ENCODE measurements at places on chromosomes 11 and 22.

DNA sequence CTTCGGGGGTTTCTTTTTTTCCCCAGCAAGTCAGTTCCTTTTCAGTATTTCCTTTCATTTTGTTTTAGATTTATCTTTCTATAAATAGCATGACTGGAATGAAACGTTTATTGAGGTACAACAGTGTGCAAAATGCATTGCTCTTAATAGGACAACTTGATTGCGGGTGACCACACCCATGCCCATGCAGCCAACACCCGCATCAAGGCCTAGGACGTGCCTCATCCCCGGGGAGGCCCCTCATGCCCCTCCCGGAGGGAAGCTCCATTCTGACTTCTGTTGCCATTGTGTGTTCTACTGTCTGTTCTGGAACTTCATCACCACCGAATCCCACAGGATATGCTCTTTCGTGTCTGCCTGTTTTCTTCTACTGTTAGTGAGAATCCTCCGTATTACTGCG, 82.2 kb downstream of the RPS6KA4 start:
- DNase-seq = no peak

DNA sequence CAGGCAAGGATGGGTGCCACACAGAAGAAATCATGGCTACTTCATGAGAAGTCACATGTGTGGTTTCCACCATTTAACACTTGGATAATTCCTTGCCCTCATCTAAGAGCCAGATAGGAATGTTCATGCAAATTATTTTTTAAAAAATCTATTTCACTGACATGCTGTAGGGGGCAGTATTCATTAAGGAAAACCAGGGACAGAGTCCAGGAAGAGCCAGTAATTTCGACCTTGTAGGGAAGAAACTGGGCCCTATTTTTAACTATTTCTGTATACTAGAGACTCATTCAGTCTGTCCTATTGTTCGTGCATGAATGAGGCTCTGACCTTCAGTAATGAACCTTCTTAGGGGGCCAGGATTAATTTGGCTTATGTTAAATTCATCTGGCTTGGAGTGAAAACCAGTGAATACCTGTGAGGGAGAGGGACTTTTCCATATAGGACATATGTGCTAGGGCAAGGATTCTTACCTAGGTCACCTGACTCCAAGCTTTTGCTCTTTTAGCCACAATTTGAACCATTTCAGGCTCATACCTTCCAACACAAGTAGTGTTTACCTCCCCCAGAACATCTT, 192.7 kb downstream of the NAV2 start:
- DNase-seq = no peak

GRCh38 chr11:65850217-65851082, 7.5 kb downstream of the CFL1 start:
- no peak for DNase-seq

DNA sequence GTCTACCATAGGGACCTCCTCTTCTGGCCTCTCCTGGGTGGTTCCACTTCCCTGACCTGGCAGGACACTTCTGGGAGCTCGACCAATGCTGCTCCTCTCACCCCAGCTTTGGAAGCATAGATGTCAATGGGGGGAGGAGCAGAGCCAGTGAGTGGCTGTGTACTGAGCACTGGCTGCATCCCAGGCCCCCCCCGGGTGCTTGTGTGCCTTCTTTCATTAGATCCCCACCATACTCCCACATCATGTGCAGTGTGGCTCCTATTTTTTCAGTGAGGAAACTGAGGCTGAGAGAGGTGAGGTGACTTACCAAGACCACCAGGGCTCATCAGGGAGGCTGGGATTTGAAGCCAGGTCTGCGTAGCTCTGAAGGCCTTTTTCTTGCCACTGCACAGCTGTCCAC, 44.3 kb downstream of the LRRC32 start:
- no peak for DNase-seq

DNA sequence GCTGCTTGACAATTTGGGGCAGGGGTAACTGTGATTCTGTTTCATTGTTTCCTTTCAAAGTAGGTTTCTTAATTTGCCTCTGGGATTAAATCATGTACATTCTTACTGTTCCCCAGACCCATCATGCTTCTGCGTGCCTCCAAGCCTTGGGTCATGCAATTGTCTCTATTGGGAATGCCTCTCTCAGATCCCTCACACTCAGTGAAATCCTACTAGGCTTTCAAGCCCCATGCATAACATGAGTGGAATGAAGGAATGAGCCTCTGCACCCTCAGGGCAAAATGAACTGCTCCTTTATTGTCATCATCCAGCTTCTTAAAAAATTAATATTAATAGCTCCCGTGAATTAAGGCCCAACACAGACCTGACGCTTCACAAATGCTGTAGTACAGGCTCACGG, 381.7 kb downstream of the TENM4 start:
- no peak for DNase-seq

DNA sequence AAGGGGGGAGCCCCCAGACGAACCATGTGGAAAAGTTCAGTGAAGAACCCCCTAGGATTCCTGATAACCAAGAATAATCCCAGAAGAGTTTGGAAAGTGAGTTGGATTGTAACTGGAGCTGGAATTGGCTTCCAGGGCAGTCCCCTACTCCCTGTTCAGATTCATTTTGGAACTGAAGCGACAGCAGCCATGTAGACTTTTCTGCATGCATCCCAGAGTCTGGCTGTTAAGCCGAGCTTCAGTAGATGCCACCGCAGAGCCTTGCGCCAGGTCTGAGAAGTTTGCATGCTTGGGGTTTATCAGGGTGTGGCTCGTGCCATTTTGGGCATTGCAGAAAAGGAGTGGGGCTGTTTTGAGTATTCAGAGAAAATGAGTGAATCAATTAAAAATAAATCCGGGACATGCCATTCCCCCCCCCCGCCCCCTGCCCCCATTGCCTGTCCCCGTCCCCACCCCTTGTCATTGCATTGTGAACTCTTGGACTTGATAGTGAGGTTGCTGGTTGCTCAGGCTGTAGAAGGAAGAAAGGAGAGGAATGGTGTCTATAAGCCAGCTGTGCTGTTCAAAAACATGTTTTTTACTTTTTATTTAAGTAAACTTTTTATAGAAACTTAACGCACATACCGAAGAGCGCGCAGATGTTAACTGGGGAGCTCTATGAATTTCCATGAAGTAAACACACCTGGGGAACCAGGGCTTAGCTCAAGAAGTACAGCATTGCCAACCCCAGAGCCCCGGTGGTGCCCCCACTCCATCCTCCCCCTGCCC, 71.2 kb downstream of the LDLRAD3 start:
- no peak for DNase-seq

DNA sequence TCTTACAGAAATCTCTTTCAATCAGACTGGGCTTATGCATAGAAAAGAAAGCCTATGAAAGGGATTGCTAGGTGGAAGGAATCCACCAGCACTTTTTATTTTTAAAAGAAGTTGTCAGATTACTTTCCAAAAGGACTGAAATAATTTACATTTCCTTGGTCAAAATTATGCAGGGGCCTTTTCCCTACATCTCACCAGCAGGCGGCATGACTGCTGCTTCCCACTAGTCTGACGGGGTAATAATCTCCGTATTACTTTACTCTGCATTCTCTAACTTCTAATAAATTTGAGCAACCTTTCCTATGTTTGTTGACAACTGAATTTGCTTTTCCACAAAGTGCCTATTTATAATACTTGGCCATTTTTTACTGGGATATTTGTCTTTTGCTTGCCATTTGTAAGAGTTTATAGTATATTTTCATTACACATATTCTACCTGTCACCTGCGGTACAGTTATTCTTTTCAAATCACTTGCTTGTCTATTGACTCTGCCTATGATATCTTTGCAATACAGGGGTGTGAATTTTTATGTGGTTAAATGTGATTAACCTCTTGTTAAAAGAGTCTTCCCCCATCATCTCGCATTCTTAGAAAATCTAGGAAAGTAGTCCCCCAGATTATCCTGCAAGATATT, 51.9 kb upstream of the USP47 start:
- DNase-seq = peak; percentile 13

DNA sequence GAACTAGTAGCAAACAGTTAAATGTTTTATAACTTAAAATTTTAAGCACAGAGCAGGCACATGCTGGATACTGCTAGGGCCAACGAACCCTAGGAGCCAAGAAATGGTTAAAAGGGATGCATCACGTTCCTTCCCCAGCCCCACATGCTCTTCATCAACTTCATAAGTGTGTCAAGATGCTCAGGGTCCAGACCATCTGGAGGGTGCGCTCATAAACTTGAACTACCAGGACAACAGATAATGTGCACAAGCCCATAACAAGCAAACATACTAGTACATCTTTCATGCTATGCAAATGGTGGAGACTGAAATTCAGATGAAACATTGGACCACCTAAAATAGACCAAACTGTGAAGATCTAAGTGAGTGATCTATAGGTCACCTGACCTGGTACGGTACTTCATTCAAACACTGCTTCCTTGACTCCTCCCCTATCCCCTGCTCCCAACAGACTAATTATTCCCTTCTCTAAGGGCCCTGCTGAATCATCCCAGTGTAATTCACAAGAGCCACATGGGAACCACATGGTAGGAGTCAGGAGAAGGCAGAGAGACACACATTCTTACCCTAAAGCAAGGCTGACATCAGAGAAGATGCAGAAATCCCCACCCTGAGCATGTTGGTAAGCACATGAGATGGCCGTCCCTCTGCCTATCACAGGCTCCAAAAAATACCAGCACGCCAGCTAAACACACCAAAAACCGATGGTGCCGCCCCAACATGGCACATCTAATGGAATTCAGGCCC, 83.9 kb downstream of the ETS1 start:
- DNase-seq = no peak

- peak; percentile 39 for DNase-seq
Observed at GRCh38 chr11:43920598-43921419, 21.6 kb upstream of the C11orf96 start.

- DNase-seq = no peak
Observed at GRCh38 chr11:134250246-134250645, 2.9 kb downstream of the THYN1 start.

GRCh38 chr11:107468596-107468995, 11.0 kb upstream of the CWF19L2 start:
- DNase-seq = peak; percentile 56

DNA sequence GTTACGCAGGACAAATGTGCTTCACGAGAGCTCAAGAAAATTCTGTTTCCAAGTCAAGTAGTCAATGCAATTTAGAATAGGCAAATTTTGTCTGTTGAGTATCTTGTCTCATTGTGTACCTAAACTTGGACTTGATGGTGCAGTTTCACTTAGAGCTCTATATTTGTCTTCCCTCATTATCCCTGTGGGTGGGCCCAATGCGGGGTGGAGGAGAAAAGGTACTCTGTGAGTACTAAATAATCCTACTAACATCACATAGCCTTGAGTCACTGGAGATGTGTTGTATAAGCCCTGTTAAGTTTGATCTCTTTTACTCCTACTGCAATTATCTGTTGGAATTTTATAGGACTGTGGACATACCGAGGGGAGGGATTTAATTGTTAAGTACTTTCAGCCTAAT, 331.2 kb downstream of the METTL15 start:
- DNase-seq = no peak

DNA sequence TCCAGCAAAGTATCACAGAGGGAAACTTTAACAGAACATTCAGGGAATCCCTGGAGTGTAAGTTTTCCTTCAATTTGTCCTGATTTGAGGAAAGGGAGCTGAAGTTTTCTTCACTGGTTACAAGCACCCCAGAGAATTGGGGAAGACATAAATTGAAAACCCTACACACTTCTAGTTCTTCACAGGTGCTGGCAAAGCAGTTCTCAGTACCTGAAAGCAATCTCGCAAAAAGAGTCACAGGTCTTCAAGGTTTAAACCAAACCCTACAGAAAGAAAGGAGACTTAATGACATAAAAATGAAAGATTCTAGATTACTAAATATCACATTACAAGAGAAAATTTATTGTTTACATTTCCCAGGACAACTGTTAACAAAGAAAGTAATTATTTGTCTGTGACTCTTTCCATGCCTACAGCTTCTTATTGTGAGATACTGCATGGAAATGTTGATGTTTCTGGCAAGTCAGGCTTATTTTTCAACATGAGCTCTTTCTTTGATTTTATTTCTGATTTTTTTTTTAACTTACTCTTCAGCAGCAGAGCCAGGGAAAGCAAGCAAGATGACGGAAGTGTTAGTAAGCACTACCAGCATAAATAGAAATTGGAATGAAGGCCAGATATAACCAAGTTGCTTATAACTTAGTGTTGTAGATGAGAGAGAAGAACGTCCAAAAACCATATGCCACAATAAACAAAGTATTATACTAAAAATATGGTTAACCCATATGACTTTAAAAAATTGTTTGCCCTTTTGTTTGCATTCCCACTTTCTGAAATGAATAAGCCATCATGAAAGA, 44.1 kb downstream of the FANCF start:
- no peak for DNase-seq

- DNase-seq = no peak
Observed at GRCh38 chr22:47801541-47802245, 1039.2 kb downstream of the TBC1D22A start.

- no peak for DNase-seq
Observed at GRCh38 chr11:43988040-43988817, 45.8 kb downstream of the C11orf96 start.

GRCh38 chr11:128783513-128783912, 83.6 kb downstream of the KCNJ1 start:
- DNase-seq = no peak

GRCh38 chr11:93870616-93871015, 20.2 kb upstream of the VSTM5 start:
- DNase-seq = no peak

DNA sequence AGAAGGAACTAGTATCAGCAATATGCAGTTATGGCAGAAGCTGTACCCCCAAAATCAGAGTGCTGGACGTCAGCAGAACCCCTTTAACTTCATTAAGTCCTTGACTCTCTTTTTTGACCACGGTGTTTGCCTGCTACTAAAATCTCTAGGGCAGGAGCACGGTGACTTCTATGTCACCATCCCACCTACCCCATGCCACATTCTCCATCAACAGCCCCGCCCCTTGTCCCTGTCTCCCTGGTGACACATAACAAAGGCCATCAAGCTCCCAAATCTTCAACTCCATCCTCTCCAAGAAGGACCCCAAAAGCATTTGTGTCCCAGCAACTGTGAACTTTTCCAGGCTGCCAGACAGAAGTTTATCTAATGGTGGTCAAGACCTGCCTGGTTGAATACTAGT, 894 bp downstream of the ADA2 start:
- no peak for DNase-seq

- no peak for DNase-seq
Observed at GRCh38 chr11:89458716-89459115, 32.5 kb downstream of the NOX4 start.

DNA sequence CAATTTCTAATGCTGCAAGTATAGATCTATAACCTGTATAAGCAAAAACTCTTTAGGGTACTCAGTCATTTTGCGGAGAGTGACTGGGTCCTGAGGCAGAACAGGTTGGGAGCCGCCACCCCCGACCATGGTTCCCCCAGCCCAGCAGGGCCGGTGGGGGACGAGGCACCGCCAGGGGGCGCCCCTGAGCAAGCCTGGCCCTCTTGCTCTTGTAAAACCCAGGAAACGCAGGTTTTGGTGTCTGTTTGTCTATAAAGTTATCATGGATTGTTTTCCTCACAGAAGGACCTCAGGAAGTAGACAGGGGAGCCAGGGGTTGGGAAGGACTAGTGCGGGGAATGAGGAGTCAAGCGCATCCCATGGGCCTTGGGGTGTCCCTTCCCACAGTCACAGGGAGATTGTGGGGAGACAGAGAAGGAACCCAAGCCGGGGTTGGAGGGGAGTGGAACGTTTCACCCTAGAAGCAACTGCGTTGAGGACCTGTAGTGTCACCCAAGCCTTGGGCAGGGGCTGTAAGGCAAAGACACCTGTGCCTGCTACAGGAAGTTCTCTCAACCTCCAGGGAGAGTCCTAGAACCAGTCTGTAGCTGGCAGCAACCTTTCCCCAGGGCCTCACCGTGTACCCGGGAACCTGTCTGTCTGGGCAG, 26.4 kb downstream of the KCTD17 start:
- DNase-seq = peak; percentile 81

Measured in BE2C (cell line).